ENCODE measurements at places on chromosomes 4 and X.

DNA sequence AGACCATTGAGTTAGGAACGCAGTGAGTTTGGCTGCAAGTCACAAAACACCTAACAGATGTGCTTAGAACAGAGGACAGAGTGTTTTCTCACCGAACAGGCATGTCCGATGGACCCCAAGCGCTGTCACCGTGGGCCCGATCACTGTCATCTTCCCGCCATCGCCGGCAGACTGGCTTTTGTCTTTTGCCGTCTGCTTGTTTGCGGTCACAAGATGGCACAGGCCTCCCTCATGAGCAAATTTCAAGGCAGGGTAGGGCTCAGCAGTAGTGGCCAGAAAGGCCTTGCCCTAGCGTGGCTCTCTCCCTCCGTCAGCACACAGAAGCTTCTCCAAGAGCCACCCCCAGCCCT, 21.4 kb upstream of the MRFAP1 start:
- no peak overlapping the region for H3K27ac ChIP-seq
- DNase-seq, result no peak
- peaks cover 40% of the 10 kb centered on the region for H3K36me3 ChIP-seq
- no peaks in the 10 kb centered on the region for H3K27me3 ChIP-seq

GRCh38 chr4:10154241-10154640, 37.6 kb upstream of the WDR1 start:
- H3K4me3 ChIP-seq, result no peak overlapping the region
- H3K27ac ChIP-seq, result no peak overlapping the region
- H3K36me3 ChIP-seq, result no peaks in the 10 kb centered on the region
- no peak for DNase-seq
- H3K27me3 ChIP-seq, result no peaks in the 10 kb centered on the region

DNA sequence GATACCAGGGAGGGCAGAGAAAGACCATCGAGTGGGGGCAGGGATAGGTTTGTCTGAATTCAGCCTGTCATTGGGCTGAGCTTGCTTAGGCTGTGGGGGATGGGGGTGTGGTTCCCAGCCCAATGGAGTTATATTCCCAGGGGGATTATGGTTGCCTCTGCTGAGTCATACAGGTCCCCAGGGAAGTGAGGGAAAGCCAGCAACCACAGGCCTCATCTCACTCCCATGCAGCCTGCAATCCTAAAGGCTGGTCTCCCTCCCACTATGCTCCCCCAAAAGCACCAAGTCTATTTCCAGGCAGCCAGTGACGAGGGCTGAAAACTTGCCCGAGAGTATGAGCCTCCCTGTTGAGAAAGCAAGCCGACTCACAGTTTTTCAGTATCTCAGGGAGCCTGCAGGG, 39.3 kb downstream of the AFM start:
- H3K4me3 ChIP-seq, result no peak overlapping the region
- H3K27ac ChIP-seq, result no peak overlapping the region
- no peaks in the 10 kb centered on the region for H3K36me3 ChIP-seq
- H3K27me3 ChIP-seq, result no peaks in the 10 kb centered on the region

DNA sequence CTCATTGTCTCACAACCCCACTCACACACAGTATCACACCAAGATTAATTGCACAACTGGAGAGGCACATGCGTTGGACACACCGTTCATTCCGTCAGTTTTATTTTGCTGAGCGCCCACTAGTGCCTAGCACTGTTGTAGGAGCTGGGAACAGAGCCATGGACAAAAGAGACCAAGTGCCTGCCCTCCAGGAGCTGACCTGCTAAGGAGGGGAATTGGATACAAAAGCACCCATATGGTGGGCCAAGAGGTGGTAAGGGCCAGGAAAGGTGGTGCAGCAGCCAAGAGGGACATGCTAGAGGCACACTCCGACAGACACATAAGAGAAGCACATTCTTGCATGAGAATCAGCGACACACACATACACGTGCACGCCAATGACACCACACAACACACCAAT, 705 bp upstream of the CRMP1 start:
- no peak overlapping the region for H3K4me3 ChIP-seq
- DNase-seq, result no peak
- H3K27ac ChIP-seq, result no peak overlapping the region
- H3K4me1 ChIP-seq, result peaks cover 2% of the 10 kb centered on the region

- no peak for DNase-seq
- H3K4me3 ChIP-seq, result no peak overlapping the region
- H3K4me1 ChIP-seq, result no peaks in the 10 kb centered on the region
- no peaks in the 10 kb centered on the region for H3K36me3 ChIP-seq
- H3K27ac ChIP-seq, result no peak overlapping the region
- H3K27me3 ChIP-seq, result no peaks in the 10 kb centered on the region
Measured at GRCh38 chrX:13201605-13202219, 118.1 kb downstream of the ATXN3L start.

DNA sequence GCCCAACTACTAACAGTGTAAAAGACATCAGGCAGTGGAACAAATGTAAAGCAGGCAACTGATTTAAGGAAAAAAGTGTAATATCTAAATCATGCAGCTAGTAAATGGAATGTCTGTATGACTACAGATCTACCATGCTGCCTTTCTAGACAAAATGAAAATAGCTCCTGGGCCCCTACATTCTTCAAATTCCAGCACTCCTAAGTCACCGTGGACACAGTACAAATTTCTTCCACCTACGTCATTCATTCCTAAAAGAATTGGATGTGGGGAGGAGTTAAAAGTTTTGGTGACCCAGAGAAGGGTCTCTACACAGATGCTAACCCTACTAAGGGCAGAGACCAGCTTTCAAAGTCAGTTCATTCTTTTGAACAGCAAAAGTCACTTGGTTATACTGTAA, 137.2 kb upstream of the ARHGEF9 start:
- no peak overlapping the region for H3K4me3 ChIP-seq
- no peak for DNase-seq
- peaks cover 21% of the 10 kb centered on the region for H3K4me1 ChIP-seq
- H3K36me3 ChIP-seq, result no peaks in the 10 kb centered on the region
- H3K27me3 ChIP-seq, result no peaks in the 10 kb centered on the region
- H3K27ac ChIP-seq, result peak overlapping the region; percentile 85

- peaks cover 3% of the 10 kb centered on the region for H3K4me1 ChIP-seq
- DNase-seq, result no peak
- H3K27ac ChIP-seq, result peak overlapping the region; percentile 57
- no peak overlapping the region for H3K4me3 ChIP-seq
- H3K27me3 ChIP-seq, result no peaks in the 10 kb centered on the region
- no peaks in the 10 kb centered on the region for H3K36me3 ChIP-seq
Measured at GRCh38 chr4:82753238-82753637, 45.4 kb downstream of the SCD5 start.

DNA sequence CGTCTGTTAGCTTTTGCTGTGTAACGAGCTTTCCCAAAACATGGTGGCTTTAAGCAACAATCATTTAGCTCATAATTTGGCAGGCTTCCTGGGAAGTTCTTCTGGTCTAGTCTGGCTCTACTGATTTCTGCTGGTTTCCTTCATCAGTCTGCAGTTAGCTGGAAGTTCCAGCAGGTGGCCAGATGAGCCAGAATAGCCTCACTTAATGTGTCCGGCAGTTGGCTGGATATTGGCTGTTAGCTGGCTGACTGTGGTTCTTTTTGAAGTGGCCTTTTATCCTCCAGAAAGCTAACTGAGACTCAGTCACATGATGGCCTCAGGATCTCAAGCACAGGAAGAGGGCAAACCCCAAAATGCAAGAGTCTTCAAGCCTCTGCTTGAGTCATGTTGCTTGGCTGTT, 34.9 kb downstream of the FTHL17 start:
- no peaks in the 10 kb centered on the region for H3K27me3 ChIP-seq
- H3K4me1 ChIP-seq, result no peaks in the 10 kb centered on the region

DNA sequence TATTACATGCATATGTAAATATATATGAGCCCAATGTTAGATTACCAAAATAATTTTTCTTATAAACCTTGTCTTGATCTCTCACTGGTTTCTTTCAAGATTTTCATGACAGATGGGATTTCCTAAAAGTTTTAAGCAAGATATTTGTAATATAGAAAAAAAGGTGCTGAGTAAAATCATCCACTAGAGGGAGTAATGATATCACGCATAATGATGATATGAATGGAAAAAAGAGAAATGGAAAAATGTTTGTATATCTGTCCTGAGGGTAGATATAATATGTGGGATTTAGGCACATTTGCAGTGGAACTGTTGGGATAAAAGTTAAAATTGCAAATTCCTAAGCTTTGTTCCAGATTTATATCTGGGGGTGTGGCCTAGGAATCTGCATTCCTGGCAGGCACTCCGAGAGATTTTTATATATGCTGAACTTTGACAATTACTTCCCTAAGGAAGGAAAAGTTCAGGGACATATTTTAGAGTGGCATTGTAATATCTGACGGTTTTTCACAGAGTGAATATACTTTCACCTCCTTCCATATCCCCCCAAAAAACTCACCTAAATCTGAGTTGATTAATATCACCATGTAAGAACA, 60.5 kb downstream of the TMA16 start:
- no peak overlapping the region for H3K27ac ChIP-seq
- H3K4me3 ChIP-seq, result no peak overlapping the region
- peaks cover 2% of the 10 kb centered on the region for H3K4me1 ChIP-seq
- H3K36me3 ChIP-seq, result no peaks in the 10 kb centered on the region

DNA sequence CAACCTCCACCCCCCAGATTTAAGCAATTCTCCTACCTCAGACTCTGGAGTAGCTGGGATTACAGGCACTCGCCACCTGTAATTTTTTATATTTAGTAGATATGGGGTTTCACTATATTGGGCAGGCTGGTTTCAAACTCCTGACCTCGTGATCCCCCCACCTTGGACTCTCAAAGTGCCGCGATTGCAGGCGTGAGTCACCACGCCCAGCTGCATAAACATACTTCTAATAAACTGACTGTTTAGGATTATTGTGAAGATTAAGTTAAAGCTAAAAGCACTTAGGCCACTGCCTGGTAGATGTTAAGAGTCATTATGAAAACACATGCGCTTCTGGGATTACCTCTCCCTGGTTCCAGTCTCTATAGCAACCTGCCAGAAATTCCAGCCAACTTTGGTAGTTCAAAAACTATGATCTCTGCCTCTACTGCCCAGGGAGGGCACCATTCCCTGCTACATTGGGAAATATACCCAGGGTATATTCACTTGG, 30.2 kb upstream of the GRIA3 start:
- no peaks in the 10 kb centered on the region for H3K4me1 ChIP-seq
- no peak for DNase-seq
- H3K27me3 ChIP-seq, result no peaks in the 10 kb centered on the region
- H3K36me3 ChIP-seq, result no peaks in the 10 kb centered on the region

GRCh38 chrX:155877288-155877687, 3.9 kb upstream of the VAMP7 start:
- H3K27me3 ChIP-seq, result no peaks in the 10 kb centered on the region
- no peaks in the 10 kb centered on the region for H3K4me1 ChIP-seq

DNA sequence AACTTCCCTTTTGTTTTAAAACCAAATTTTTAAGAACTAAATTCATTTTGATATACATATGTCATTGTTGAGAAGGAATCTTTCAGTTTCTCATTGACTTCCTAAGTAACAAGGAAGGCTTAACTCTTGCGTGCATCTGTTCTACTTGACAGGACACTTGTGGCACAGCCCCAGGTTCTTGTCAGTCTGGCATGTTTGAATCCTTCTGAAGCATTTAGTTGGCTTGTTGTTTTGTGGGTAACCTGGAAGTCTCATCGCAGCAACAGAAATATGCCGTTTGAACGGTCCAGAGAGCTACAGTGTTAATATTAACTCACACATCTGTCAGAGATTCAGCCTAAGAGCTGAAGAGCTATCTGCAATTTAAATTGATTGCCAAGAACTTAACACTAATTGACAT, 76.0 kb downstream of the GLRA3 start:
- H3K4me3 ChIP-seq, result no peak overlapping the region
- H3K27ac ChIP-seq, result no peak overlapping the region
- no peaks in the 10 kb centered on the region for H3K36me3 ChIP-seq
- no peaks in the 10 kb centered on the region for H3K27me3 ChIP-seq
- no peak for DNase-seq

DNA sequence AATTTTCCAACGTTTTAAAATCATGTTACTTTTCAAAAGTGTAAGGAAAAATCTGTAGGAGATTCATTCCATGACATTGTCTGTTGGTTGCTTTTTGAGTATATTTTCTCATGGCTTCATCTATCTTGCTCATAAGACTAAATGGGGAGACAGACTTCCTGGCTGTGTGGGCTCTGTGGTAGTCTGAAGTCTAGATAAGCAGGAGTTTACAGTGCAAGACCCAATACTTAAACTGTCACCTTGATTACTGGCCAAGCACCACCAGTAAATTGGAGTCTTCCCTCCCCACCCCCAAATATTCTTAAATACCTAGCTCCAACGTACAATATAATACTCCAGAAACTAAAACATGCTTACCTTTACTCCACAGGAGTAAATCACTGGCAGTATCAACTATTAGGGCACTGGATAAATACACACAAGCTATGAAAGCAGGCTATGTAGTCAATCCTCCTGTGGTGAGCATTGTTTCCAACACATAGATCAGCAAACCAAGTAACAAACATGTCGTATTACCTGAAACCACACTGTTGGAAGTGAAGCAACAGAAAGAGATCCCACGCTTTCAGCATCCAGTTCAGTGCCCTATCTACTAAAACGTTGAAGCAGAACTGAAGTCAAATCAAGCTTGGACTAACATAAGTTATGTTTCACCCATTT, 6.2 kb downstream of the HNRNPD start:
- DNase-seq, result no peak
- H3K27ac ChIP-seq, result no peak overlapping the region
- H3K4me1 ChIP-seq, result peaks cover 92% of the 10 kb centered on the region

Measured in thoracic aorta (tissue), 2 donors.